Natural killer cell (primary cell): ENCODE measurements at places on chromosomes 3 and 15. TPM values are rescaled to one million over a fixed set of nuclear protein-coding genes. Genes with fewer than 3 reads are reported as not detected.

- no peak for DNase-seq
- H3K4me1 ChIP-seq: no peaks in the 10 kb centered on the region
- no peak overlapping the region for H3K27ac ChIP-seq
- H3K36me3 ChIP-seq: no peaks in the 10 kb centered on the region
- H3K4me3 ChIP-seq: no peak overlapping the region
These were observed 267.7 kb downstream of the ZBTB20 start for GRCh38 chr3:114879059-114880031.

Gene ABHD17C
- total RNA-seq: 4.4 TPM

- peaks cover 12% of the 10 kb centered on the region for H3K4me1 ChIP-seq
- H3K27ac ChIP-seq: no peak overlapping the region
- peaks cover 60% of the 10 kb centered on the region for H3K36me3 ChIP-seq
- H3K4me3 ChIP-seq: no peak overlapping the region
These were observed 6.4 kb upstream of the STAB1 start for GRCh38 chr3:52488746-52489145.

GRCh38 chr3:161644891-161645635, 148.5 kb downstream of the OTOL1 start:
- no peaks in the 10 kb centered on the region for H3K36me3 ChIP-seq
- no peak overlapping the region for H3K4me3 ChIP-seq
- no peak overlapping the region for H3K27ac ChIP-seq
- no peaks in the 10 kb centered on the region for H3K4me1 ChIP-seq
- DNase-seq: no peak
